Vagina (tissue), 2 donors: ENCODE measurements at places on chromosomes 6 and 20.

DNA sequence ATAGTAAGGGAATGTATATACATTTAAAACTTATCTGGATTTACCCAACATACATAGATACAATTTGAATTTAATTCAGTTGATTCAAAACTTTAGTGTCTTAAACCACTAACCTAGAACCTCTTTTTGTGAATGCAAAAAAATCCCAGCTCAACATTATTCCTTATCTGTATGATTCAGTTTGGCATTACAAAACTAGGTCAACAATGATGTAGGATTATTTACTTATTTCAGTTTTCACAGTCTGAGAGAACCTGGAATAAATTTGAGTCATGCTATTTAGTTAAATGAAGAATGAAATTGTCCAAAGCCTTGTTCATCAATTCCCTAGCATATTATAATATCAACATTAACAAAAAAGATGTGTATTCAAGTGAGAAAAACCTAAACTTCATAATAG is 7.4 kb upstream of the PLCB1 start:
- no peaks in the 10 kb centered on the region for H3K4me1 ChIP-seq
- no peak overlapping the region for H3K4me3 ChIP-seq
- no peaks in the 10 kb centered on the region for H3K27me3 ChIP-seq
- H3K27ac ChIP-seq = no peak overlapping the region

GRCh38 chr20:57157106-57157691 is 109.2 kb downstream of the BMP7 start:
- H3K27ac ChIP-seq = no peak overlapping the region
- no peaks in the 10 kb centered on the region for H3K36me3 ChIP-seq
- no peaks in the 10 kb centered on the region for H3K4me1 ChIP-seq
- DNase-seq = no peak

- no peaks in the 10 kb centered on the region for H3K27me3 ChIP-seq
- DNase-seq = no peak
- no peak overlapping the region for H3K27ac ChIP-seq
- H3K4me1 ChIP-seq = no peaks in the 10 kb centered on the region
Measured at GRCh38 chr6:17432356-17432755, 39.0 kb downstream of the CAP2 start.

GRCh38 chr6:118776607-118777549 is 117.1 kb upstream of the ASF1A start:
- H3K27ac ChIP-seq = no peak overlapping the region
- H3K4me3 ChIP-seq = no peak overlapping the region
- no peaks in the 10 kb centered on the region for H3K36me3 ChIP-seq
- no peaks in the 10 kb centered on the region for H3K27me3 ChIP-seq

GRCh38 chr6:36955671-36956445 is 1.3 kb downstream of the PI16 start:
- H3K4me3 ChIP-seq = peak overlapping the region; percentile 8
- H3K4me1 ChIP-seq = peaks cover 22% of the 10 kb centered on the region
- peak overlapping the region; percentile 57 for H3K27ac ChIP-seq
- no peak for DNase-seq
- no peaks in the 10 kb centered on the region for H3K36me3 ChIP-seq

- H3K36me3 ChIP-seq = no peaks in the 10 kb centered on the region
- H3K27me3 ChIP-seq = no peaks in the 10 kb centered on the region
- H3K4me3 ChIP-seq = no peak overlapping the region
- no peak for DNase-seq
Measured at GRCh38 chr6:3876866-3877265, 27.7 kb downstream of the FAM50B start.

DNA sequence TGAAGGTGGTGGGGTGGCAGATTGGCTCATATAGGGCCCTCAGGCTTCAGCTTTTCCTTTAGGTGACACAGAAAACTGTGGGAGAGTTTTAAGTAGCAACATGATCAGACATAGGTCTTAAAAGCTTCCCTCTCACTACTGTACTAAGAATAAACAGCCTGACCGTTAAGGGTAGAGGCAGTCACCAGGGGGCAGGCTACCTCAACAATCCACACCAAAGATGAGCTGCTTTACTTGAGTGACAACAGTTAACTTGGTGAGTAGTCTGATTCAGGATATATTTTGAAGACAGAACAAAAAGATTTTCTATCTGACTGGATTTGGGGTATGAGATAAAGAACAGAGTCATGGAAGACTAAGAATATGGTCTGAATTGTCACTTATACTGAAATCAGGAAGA is 193.1 kb upstream of the SHLD1 start:
- no peaks in the 10 kb centered on the region for H3K27me3 ChIP-seq
- DNase-seq = no peak
- no peaks in the 10 kb centered on the region for H3K4me1 ChIP-seq
- H3K36me3 ChIP-seq = peaks cover 25% of the 10 kb centered on the region
- H3K4me3 ChIP-seq = no peak overlapping the region

GRCh38 chr6:154653385-154653784 is 79.8 kb upstream of the SCAF8 start:
- peaks cover 6% of the 10 kb centered on the region for H3K4me1 ChIP-seq
- no peak for DNase-seq
- no peaks in the 10 kb centered on the region for H3K36me3 ChIP-seq
- H3K4me3 ChIP-seq = no peak overlapping the region

DNA sequence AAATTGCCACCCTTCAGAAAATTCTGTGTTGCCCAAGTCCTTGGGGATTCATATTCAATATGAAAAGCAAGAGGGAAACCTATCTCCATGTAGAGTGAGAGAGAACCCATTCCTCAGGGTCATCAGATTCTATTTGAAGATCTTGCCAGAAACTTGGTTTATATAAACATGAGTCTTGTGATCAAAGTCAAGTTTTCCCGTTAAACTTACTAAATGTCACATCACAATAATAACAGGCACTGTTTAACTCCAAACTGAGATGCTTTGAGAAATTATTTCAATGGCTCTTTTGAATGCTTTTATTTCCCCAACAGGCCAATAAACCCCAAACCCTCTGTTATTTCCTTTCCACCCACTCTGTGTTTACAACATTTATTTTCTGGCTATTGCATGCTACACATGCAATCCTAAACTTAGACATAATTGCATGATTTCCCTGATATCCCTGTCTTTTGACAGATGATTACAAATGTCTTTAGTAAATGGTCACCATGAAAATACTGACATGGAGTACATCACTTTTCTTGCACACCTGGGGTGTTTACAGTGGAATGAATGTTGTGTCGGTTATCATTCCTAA is 31.1 kb upstream of the SSTR4 start:
- no peak overlapping the region for H3K4me3 ChIP-seq
- no peaks in the 10 kb centered on the region for H3K27me3 ChIP-seq
- no peaks in the 10 kb centered on the region for H3K4me1 ChIP-seq
- no peaks in the 10 kb centered on the region for H3K36me3 ChIP-seq
- H3K27ac ChIP-seq = no peak overlapping the region

- no peaks in the 10 kb centered on the region for H3K27me3 ChIP-seq
- peak overlapping the region; percentile 13 for H3K27ac ChIP-seq
- H3K4me1 ChIP-seq = peaks cover 4% of the 10 kb centered on the region
- H3K36me3 ChIP-seq = peaks cover 28% of the 10 kb centered on the region
- H3K4me3 ChIP-seq = no peak overlapping the region
- no peak for DNase-seq
Measured at GRCh38 chr6:7559196-7559595, 17.7 kb downstream of the DSP start.

DNA sequence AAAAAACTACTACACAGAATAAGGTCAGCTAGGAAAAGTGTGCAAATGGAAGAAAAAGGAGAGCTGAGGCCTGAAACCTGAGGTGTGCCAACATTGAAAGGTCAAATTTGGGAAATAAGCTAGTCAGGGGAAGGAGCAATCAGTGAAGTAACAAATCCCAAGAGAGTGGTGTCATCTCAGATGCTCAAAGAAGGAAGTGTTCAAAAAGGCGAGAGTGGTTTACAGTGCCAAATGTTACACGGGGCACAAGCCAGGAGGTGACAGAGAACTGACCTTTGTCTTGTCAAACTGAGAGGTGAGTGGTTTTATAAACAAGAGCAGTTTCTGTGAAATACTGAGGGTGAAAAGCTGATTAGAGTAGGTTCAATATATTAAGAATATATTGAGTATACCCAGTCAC is 83.0 kb upstream of the TCF21 start:
- no peaks in the 10 kb centered on the region for H3K4me1 ChIP-seq
- H3K4me3 ChIP-seq = no peak overlapping the region
- H3K36me3 ChIP-seq = no peaks in the 10 kb centered on the region
- H3K27me3 ChIP-seq = no peaks in the 10 kb centered on the region
- DNase-seq = no peak
- no peak overlapping the region for H3K27ac ChIP-seq

DNA sequence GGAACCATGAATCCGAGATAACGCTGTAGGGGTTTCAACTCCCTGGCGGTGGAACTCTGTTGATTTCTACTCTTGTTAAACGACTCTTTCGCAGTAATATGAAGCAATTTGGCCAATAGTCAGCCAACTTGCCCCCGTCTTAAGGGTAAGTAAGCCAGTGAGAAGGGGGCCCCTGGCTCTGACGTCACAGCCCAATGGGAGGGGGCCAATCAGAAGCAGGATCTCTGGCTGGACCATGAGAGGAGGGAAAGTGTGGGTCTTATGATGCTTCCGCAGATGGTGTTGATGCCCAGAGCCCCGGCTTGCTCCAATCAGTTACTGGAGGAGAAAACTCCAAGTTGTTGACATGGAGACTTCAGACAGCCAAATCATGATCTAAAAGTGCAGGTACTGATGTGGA is 242.4 kb downstream of the BMP7 start:
- DNase-seq = no peak
- H3K27ac ChIP-seq = no peak overlapping the region
- no peaks in the 10 kb centered on the region for H3K4me1 ChIP-seq
- no peaks in the 10 kb centered on the region for H3K27me3 ChIP-seq

GRCh38 chr6:27679308-27679963 is 206.5 kb upstream of the ZNF184 start:
- no peak overlapping the region for H3K4me3 ChIP-seq
- no peaks in the 10 kb centered on the region for H3K4me1 ChIP-seq
- no peak for DNase-seq
- H3K27ac ChIP-seq = no peak overlapping the region
- H3K36me3 ChIP-seq = no peaks in the 10 kb centered on the region

GRCh38 chr6:119277052-119277451 is 72.5 kb downstream of the MAN1A1 start:
- no peak overlapping the region for H3K27ac ChIP-seq
- no peak overlapping the region for H3K4me3 ChIP-seq
- H3K4me1 ChIP-seq = peaks cover 20% of the 10 kb centered on the region
- no peaks in the 10 kb centered on the region for H3K36me3 ChIP-seq

DNA sequence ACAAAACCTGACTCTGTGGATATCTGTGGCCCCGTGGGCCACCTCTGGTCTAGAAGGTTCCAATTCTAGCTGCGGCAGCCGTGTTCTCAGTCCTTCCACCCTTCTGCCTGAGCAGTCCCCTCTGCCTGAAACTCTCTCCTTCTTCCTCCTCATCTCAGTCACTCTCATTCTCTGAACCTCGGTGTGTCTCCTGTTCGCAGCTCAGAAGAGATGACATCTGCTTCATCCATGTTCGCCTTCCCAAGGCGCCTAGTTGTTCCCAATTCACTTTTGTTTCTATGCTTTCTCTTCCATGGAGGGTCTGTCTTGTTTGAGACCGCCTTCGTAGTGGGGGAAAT is 95.5 kb downstream of the CEBPB start:
- peak overlapping the region; percentile 95 for H3K27ac ChIP-seq
- H3K4me1 ChIP-seq = peaks cover 60% of the 10 kb centered on the region
- no peak for DNase-seq

- no peak for DNase-seq
- no peak overlapping the region for H3K27ac ChIP-seq
- H3K4me1 ChIP-seq = no peaks in the 10 kb centered on the region
- H3K36me3 ChIP-seq = no peaks in the 10 kb centered on the region
- H3K27me3 ChIP-seq = no peaks in the 10 kb centered on the region
- no peak overlapping the region for H3K4me3 ChIP-seq
Measured at GRCh38 chr6:83781506-83781905, 71.7 kb upstream of the RIPPLY2 start.

GRCh38 chr20:17786221-17786718 is 86.5 kb downstream of the BANF2 start:
- no peak for DNase-seq
- no peaks in the 10 kb centered on the region for H3K36me3 ChIP-seq
- peaks cover 6% of the 10 kb centered on the region for H3K4me1 ChIP-seq
- H3K27me3 ChIP-seq = no peaks in the 10 kb centered on the region

DNA sequence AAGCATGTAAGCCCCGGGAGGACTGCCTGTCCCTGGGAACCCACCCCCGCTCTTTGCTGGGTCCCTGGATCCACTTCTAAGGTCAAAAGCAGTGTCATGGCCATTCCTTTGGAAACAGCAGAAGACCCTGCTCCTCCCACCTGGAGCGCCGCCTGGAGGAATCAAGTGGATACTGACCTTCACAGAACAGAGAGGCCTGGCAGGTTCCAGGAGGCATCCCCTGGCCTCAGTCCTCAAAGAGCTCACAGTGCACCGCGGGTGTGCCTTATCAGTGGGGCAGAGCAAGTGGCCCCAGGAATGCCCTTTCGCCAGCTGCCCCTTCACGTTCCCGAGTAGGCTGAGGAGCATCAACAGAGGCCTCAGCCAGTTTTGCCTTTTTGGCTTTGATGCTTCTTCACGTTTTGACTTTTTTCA is 11.1 kb upstream of the SLC4A11 start:
- H3K36me3 ChIP-seq = no peaks in the 10 kb centered on the region
- peaks cover 14% of the 10 kb centered on the region for H3K4me1 ChIP-seq
- H3K27me3 ChIP-seq = no peaks in the 10 kb centered on the region

DNA sequence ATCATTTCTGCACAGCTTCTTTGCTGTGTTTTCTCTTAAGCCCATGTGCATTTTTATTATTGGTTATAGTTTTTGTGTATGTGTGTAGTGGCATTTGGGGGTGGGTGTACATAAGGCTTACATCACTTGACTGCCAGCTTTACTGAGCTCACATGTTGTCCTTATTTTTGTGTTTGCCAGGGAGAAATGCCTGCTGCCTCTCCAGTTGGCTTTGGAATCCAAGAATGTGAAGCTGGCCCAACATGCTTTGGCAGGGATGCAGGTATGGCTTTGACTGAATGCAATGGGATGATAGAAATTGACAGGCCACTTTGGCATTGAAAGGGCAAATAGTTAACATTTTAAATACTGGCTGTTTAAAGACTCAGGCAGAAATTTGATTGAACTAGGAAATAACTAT is 11.4 kb downstream of the PBOV1 start:
- DNase-seq = no peak
- H3K4me1 ChIP-seq = no peaks in the 10 kb centered on the region
- H3K36me3 ChIP-seq = no peaks in the 10 kb centered on the region
- H3K4me3 ChIP-seq = no peak overlapping the region

- H3K27me3 ChIP-seq = no peaks in the 10 kb centered on the region
- no peaks in the 10 kb centered on the region for H3K4me1 ChIP-seq
- DNase-seq = no peak
- no peak overlapping the region for H3K4me3 ChIP-seq
- H3K36me3 ChIP-seq = no peaks in the 10 kb centered on the region
- H3K27ac ChIP-seq = no peak overlapping the region
Measured at GRCh38 chr6:10250655-10251220, 164.1 kb downstream of the TFAP2A start.

- H3K27me3 ChIP-seq = peaks cover 5% of the 10 kb centered on the region
- no peaks in the 10 kb centered on the region for H3K36me3 ChIP-seq
- H3K4me1 ChIP-seq = peaks cover 28% of the 10 kb centered on the region
- DNase-seq = peak; percentile 78
- H3K4me3 ChIP-seq = peak overlapping the region; percentile 56
- no peak overlapping the region for H3K27ac ChIP-seq
Measured at GRCh38 chr6:149965194-149966020, 1.7 kb downstream of the ULBP1 start.

GRCh38 chr20:1700990-1701389 is 43.4 kb upstream of the SIRPG start:
- no peak for DNase-seq
- H3K27me3 ChIP-seq = no peaks in the 10 kb centered on the region
- no peak overlapping the region for H3K27ac ChIP-seq
- H3K36me3 ChIP-seq = no peaks in the 10 kb centered on the region
- H3K4me1 ChIP-seq = no peaks in the 10 kb centered on the region
